CD4-positive, alpha-beta T cell treated with Interferon gamma for 1 hour (primary cell): ENCODE measurements at places on chromosomes 4 and X.

- no peak for DNase-seq
Measured at GRCh38 chr4:80963051-80963450, 67.5 kb upstream of the BMP3 start.

DNA sequence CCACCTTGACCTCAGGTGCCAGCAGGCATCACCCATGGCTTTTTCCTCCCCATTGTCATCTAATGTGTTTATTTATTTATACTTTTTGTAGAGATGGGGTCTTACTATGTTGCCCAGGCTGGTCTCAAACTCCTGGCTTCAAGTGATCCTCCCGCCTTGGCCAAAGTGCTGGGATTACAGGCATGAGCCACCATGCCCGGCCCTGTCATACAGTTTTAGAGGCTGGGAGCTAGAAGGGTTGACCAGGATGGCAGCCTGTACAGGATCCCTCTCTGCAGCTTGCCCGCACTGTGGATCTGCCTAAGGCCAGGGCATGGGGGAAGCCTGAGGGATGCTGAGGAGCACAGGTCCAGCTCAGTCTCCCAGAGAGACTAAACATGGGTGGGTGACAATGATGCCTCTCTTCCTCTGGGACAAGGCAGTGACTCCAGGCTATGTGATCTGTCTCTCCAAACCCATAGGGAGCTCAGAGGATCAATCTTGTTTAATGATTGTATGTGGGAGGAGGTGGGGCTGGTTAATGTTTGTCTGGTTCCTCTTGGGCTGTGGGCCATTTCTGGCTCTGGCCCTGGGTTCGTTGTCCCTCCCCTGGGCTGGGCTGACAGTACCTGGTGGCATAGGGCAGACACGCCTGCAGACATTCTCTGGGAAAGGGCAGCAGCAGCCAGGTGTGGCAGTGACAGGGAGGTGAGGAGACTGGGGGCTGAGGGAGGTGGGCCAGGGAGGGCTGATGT, 8.3 kb upstream of the GJB1 start:
- no peak for DNase-seq

DNA sequence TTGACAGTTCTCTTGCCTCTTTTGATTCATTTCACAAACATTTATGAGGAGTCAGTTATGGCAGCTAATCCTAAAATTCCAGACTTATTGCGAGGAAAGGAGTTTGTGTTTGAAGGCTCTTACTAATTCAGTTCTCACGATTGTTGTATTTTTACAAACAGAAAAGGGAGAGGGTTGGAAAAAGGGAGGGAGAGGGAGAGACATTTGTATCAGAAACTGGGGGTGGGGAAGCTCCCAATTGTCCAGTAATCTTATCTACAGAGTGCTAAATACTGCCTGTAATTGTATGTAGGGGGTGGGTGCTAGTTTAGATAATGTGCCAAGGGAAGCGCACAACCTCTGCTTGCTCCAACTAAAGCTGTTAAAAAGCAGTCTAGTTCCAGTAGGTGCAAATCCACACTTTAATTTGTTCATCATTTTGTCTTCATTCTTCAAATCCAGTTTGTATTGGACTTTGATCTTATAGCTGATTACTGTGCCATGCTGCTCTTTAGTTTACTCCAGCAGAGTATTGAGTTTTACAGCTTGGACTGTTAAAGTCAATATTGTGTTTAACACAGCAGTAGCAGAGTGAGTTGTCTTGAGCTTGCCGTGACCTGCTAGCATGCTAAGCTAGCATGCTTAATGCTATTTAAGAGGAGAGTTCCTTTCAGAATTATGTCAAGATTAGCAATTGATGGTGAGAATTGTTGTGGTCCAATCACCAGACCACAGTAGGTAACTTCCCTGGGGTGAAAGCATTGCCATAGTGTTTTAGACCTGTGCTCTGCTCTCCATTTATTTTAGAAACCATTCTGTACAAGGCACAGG, 13.9 kb downstream of the FNIP2 start:
- no peak for DNase-seq

DNA sequence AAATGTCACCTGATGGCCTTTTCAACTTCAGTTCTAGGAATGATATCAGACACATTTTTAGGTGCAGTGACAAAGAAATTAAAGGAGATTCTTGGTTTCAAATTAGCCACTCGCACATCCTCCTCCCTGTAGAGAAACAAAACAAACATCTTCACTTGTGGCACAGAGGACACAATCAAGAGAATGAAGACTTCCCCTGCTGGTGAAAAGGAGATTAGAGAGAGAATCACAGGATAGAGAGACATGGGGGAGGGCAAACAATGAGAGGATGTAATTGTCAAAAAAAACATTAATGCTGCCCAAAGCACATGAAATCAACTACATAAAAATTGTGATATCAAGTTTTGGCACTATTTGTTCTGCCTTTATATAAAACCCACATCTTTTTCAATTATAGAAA, 34.5 kb downstream of the ACE2 start:
- no peak for DNase-seq

- no peak for DNase-seq
Measured at GRCh38 chrX:112081781-112082652, 559 bp downstream of the TRPC5 start.

- DNase-seq: no peak
Measured at GRCh38 chr4:179552131-179552530, 2109.9 kb upstream of the AGA start.
